Natural killer cell (primary cell): ENCODE measurements at places on chromosomes 2 and 18.

GRCh38 chr2:216918088-216918680, 58.3 kb upstream of the TNP1 start:
- H3K4me3 ChIP-seq: no peak overlapping the region
- no peaks in the 10 kb centered on the region for H3K27me3 ChIP-seq
- no peaks in the 10 kb centered on the region for H3K4me1 ChIP-seq
- no peaks in the 10 kb centered on the region for H3K36me3 ChIP-seq
- no peak overlapping the region for H3K27ac ChIP-seq
- no peak for DNase-seq

DNA sequence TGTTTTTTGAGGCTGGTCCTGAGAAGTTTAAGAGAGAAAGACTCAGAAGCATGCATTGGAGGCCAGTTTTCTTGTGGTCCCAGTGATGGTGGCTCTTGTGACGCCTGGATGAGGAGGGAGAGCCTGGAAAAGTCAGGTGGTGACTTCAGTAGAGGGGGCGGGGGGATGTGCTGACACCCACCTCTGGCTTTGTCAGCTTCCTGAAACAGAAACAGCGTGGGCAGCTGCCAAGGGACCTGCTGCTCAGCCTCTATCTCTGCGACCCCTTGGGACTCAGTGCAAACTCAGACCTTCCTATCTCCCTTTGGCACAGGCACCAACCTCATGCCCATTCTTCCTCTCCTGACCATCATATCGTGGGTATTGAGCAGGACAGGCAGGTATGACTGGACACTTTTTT, 6.4 kb downstream of the TGFBRAP1 start:
- no peak for DNase-seq
- no peaks in the 10 kb centered on the region for H3K36me3 ChIP-seq
- no peaks in the 10 kb centered on the region for H3K27me3 ChIP-seq
- H3K27ac ChIP-seq: no peak overlapping the region

GRCh38 chr2:236769981-236770671, 200.5 kb downstream of the ACKR3 start:
- no peaks in the 10 kb centered on the region for H3K4me1 ChIP-seq
- H3K36me3 ChIP-seq: no peaks in the 10 kb centered on the region
- no peak overlapping the region for H3K27ac ChIP-seq
- no peaks in the 10 kb centered on the region for H3K27me3 ChIP-seq
- no peak overlapping the region for H3K4me3 ChIP-seq

DNA sequence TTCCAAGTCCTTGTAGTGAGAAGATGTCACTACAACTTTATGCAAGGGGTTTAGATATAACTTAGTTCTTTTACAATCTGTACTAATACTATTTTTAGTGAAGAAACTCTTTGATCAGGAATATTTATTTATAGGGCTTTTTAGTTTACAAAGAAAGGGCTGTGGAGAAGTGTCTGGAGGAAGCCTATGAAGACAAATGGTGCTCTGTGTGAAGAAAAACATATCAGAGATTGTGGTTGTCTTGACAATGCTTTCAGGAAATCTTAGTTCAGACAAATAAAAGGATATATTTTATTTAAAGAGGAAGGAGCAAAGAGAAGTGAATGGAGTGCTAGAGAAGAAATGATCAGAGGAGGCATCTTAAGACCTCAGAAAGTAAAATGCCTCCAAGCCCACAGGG, 824.9 kb downstream of the DCDC2C start:
- no peaks in the 10 kb centered on the region for H3K27me3 ChIP-seq
- DNase-seq: no peak
- no peak overlapping the region for H3K4me3 ChIP-seq
- no peaks in the 10 kb centered on the region for H3K36me3 ChIP-seq

- no peaks in the 10 kb centered on the region for H3K36me3 ChIP-seq
- no peaks in the 10 kb centered on the region for H3K27me3 ChIP-seq
- DNase-seq: no peak
- no peaks in the 10 kb centered on the region for H3K4me1 ChIP-seq
- no peak overlapping the region for H3K27ac ChIP-seq
Measured at GRCh38 chr2:144826105-144826504, 306.2 kb upstream of the ZEB2 start.

DNA sequence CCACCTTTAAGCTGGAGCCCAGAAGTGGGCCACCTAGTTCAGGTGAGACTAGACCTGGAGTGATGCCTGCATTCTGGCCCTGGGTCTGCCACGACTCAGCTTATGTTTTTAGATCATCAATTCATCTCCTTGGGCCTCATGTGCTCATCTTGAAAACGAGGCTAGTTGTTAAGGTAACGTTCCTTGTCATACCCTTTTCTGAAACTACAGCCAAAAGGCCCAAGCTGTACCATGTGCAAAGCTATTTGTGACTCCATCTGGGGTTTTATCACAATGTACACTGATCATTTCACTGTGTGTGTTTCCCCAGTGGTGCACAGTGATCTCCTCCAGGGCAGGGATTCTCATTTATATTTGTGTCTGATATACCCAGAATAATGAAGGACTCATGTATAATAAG, 138.4 kb upstream of the COPS8 start:
- no peak overlapping the region for H3K27ac ChIP-seq
- no peak overlapping the region for H3K4me3 ChIP-seq
- H3K36me3 ChIP-seq: no peaks in the 10 kb centered on the region
- no peaks in the 10 kb centered on the region for H3K4me1 ChIP-seq
- DNase-seq: no peak
- H3K27me3 ChIP-seq: no peaks in the 10 kb centered on the region

GRCh38 chr2:144211826-144212225, 308.1 kb downstream of the ZEB2 start:
- H3K4me3 ChIP-seq: no peak overlapping the region
- H3K4me1 ChIP-seq: no peaks in the 10 kb centered on the region
- no peak overlapping the region for H3K27ac ChIP-seq
- H3K36me3 ChIP-seq: peaks cover 5% of the 10 kb centered on the region
- no peaks in the 10 kb centered on the region for H3K27me3 ChIP-seq
- no peak for DNase-seq

- no peak overlapping the region for H3K4me3 ChIP-seq
- H3K36me3 ChIP-seq: no peaks in the 10 kb centered on the region
- no peaks in the 10 kb centered on the region for H3K4me1 ChIP-seq
Measured at GRCh38 chr2:210524533-210524932, 31.9 kb upstream of the CPS1 start.

DNA sequence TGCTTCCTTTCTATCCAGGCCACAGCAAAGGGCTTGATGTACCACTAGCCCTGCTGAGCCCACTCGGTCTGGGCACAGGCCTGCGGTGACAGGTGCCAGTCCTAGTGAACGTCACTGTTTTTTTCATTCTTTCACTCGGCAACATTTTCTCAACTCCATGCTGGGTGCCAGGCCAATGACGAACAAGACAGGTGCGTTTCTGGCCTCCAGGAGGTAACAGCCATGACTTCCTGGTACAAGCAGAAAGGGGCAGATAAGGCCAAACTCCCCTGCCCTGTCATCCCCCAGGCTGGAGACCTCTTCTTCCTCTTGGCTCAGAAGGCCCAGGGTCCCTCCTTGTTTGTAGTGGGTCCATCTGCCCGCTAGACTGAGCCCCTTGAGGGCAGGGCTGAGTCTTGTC, 55.7 kb upstream of the OTOF start:
- DNase-seq: no peak
- no peak overlapping the region for H3K4me3 ChIP-seq
- H3K27ac ChIP-seq: no peak overlapping the region
- no peaks in the 10 kb centered on the region for H3K36me3 ChIP-seq

DNA sequence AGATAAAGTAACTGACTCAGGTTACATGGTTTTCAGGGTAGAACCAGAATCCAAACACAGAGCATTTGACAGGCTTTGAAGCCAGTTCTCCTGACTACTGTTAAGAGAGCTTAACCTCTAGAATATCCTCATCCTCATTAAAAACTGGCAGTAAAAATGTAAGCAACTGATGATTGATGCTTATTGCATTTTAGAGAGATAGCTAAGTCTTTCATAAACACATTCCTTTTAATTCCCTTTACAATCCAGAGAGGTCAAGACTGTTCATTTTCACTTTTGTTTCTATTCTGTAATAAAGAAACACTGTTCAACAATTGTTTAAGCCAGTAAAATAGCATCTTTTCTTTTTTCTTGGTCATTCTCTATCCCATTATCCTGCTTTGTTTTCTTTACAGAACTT, 53.9 kb upstream of the RAB27B start:
- no peaks in the 10 kb centered on the region for H3K4me1 ChIP-seq
- DNase-seq: no peak
- H3K4me3 ChIP-seq: no peak overlapping the region
- no peaks in the 10 kb centered on the region for H3K27me3 ChIP-seq

GRCh38 chr2:37827911-37828511, 97.1 kb upstream of the RMDN2 start:
- no peaks in the 10 kb centered on the region for H3K27me3 ChIP-seq
- no peak for DNase-seq

DNA sequence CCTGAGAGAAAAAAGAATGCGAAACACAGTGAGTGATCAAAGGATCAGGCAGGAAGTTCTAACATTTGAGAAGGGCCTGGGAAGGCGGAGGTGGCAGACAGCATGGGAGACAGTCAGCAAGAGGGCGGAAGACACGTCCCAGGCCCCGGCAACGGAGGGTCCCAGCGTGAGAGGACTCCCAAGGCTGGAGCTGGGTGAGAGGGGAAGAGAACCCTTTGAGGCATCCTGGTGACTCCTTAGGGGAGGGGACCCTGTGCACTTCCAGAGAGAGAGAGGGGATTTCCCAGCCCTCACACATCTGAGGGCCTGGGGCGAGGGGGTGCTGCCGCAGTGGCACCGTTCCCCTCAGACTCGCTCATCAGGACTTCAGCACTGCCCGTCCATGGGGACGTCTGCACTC, 133.4 kb downstream of the RTP5 start:
- no peak overlapping the region for H3K27ac ChIP-seq
- H3K4me3 ChIP-seq: no peak overlapping the region
- H3K27me3 ChIP-seq: no peaks in the 10 kb centered on the region
- H3K4me1 ChIP-seq: no peaks in the 10 kb centered on the region

DNA sequence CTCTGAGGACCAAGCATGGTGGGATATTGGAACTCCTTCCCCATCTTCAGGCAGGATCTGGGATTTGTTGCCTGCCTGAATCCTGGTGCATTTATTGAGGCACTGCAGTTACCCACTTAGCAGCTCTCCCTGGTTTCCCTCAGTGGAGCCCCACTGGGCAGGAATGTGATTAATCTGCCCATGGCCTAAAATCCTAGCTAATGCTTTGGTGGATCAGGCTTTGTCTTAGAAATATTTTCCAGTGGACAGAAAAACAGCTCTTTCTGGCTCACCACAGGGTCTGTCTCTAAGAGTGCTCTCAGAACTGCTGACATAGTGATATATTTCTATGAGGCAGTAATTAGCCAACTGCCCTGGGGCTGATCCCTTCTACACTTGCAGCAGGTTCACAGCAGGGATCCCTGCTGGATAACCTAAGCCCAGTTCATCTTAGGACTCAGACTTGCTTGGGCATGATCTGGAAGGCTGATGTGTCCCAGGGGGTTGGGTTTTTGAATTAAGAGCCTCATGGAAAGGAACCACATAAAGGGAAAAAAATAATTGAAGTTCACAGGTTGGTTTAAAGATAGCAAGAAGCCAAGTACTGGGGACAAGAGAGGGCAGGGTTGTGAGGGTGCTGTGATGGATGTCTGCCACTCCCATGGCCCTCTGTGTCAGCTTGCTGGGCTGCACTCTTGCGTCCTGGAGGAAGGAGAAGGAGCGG, 44.3 kb upstream of the ZDBF2 start:
- no peak overlapping the region for H3K27ac ChIP-seq
- DNase-seq: no peak
- no peaks in the 10 kb centered on the region for H3K4me1 ChIP-seq
- H3K36me3 ChIP-seq: no peaks in the 10 kb centered on the region
- H3K4me3 ChIP-seq: no peak overlapping the region
- no peaks in the 10 kb centered on the region for H3K27me3 ChIP-seq

- H3K27me3 ChIP-seq: no peaks in the 10 kb centered on the region
- H3K27ac ChIP-seq: no peak overlapping the region
- no peaks in the 10 kb centered on the region for H3K36me3 ChIP-seq
- no peak for DNase-seq
- no peak overlapping the region for H3K4me3 ChIP-seq
Measured at GRCh38 chr2:178997477-178997876, 52.5 kb downstream of the CCDC141 start.

DNA sequence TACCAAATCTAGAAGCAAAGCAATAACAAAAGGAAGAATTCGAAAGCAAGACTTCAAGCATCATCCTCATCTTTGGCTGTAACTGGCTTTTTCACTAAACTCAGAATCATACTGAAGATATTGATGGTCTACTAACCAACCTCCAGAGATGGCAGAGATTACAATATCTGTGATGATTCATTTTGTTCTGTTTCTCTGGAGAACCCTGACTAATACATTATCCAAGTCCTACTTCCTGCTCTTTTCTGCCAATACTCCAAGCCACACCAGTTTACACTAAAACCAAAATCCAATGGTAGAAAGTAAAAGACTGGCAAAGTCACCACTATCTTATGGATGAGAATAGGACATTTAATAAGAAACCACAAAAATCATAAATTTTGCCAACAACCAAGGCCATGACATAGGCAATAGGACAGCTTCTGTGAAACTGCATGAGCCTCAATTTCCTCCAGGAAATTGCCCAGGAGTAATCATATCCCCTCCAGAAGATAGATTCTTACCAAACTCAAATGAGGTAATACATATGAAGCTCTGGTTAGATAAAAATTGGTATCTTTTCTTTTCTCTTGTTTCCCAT, 159.8 kb downstream of the METTL4 start:
- DNase-seq: no peak
- H3K4me1 ChIP-seq: no peaks in the 10 kb centered on the region
- H3K27me3 ChIP-seq: no peaks in the 10 kb centered on the region
- H3K27ac ChIP-seq: no peak overlapping the region
- H3K36me3 ChIP-seq: no peaks in the 10 kb centered on the region

DNA sequence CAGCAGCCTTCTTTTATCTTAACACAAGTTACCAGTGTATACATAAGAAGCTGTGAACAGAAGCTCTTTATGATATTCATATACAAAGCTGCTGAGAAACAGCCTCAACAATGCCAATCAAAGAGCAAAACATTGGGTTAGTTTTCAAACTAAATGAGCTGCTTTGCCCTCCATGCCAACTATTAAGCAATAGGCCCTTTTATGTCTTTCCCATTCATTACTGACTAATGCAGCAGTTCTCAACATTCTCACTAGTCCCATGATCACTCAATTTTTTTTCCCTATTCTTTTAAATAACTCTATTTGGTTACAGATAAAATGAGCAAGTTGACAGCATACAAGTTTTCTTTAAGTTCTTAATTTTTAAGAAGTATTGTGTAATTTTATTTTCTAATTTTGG, 57.9 kb upstream of the FRZB start:
- H3K36me3 ChIP-seq: no peaks in the 10 kb centered on the region
- no peak overlapping the region for H3K27ac ChIP-seq
- no peak overlapping the region for H3K4me3 ChIP-seq
- H3K4me1 ChIP-seq: no peaks in the 10 kb centered on the region
- no peaks in the 10 kb centered on the region for H3K27me3 ChIP-seq
